ENCODE measurements at places on chromosomes 12 and 14.
A peak's percentile ranks its signal among the peaks of the same experiment; 100 is the strongest.

GRCh38 chr14:39426605-39427004 lies 5.6 kb downstream of the FBXO33 start:
- peak; percentile 51 for DNase-seq

GRCh38 chr14:58667900-58668299 lies 30.1 kb downstream of the DACT1 start:
- DNase-seq = no peak

GRCh38 chr12:50545213-50545612 lies 40.4 kb downstream of the DIP2B start:
- DNase-seq = no peak

DNA sequence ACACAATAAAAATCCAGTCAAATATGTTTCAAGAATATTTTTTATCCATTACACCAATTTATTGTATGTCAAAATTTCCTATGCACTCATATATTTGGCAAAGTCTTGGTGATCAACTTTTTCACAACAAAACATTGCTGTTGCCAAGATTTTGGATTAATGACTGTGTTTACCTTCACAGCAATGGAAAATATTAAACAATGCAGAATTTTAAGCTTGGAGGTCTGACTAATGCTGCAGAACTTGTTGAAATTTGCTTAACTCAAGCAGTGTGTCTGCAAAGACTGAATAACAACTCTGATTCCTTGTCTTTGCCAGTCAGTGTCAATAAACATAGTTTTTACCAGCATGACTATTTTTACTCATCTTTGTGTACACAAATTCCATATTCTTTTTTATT lies 336.4 kb downstream of the CCER1 start:
- no peak for DNase-seq

DNA sequence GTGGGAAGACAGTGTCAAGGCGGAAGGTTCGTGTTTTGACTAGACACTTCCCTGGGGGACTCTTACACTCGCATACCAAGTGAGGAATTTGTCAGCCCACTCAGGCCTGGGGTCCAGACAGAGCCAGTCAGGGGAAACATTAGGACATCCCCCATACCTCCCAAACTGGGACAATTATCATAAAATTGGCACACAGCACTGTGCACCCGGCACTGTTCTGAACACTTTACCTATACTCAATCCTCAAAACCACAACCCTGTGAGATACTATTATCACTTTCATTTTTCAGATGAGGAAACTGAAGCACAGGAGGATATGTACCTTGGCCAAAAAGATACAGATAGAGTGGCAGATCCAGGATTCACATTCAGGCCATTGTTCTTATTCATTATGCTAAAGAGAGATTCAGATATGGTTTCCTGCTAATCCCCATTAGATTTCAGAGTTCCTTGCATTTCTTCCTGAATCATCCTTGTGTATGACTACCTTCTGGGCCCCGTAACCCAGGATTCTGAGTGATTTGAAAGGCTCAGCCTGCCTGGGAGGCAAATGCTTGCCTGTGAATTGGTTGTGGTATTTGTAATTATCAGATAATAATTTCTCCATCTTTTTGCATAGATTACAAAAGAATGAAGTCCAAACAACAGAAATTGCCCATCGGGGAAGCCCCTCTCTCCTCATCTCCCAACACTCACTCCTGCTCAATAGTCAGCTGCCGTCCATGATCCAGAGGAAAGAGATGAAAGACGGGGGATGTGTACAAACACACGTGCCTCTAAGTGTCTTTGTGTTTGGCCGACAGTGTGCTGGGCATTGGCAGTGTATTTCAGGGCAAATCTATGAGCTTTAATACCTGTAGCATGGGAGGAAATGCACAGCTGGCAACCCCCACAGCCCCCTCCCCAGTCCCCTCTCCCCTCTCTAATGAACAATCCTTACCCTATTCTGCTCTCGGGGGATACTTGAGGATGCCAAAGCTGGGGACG lies 4.6 kb downstream of the TAC3 start:
- DNase-seq = no peak

DNA sequence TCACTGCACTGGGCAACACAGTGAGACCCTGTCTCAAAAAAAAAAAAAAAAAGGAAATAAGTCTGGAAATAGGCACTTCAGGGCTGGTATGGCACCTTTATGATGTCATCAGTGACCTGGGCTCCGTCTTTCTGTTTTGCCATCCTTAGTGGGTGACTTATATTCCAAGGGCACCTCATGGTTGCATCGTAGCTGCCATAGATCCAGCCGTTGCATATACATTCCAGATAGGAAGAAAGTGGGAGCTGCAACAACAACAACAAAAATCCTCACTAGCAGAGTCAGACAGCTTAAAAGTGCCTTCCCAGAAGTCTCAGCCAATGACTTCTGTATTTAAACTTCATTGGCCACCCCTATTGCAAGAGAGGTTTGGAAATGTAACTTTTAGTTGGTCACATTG lies 26.4 kb downstream of the MYL2 start:
- no peak for DNase-seq

DNA sequence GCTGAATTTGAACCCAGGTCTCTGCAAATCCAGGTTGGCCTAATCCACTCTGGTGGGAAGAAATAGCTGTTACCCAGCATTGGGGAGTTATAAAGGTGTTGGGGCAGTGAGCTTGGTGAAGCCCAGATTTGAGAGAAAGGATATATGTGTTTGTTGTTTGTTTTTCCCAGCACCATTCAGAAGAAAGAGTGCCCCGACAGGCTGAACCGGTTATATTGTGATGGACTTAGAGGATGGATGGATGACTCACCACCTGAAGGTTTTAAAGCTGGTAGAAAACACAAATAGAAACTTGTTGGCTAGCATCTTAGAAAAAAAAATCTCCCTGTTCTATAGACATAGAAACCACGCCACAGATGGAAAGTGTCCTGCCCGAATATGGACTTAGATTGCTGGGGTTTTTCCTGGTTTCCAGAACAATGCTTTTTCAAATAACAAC lies 404.6 kb downstream of the MED13L start:
- no peak for DNase-seq

DNA sequence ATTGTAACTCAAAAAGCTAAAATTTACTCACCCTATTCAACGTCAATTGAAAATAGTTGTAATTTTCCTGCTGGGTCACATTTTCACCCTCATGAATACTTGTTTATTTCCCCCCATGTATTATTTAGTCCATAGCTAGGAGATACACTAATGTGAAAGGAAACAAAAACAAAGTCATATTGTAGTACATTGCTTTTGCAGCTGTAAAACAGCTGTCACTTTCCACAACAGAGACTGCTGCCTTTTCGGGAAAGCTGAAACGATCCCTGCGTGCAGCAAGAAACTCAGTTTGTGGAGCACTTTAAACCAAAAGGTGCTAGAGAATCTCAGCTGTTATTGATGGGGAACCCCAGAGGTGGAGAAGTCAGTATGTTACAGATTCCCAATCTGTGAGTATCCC lies 4.3 kb downstream of the RACGAP1 start:
- DNase-seq = no peak

DNA sequence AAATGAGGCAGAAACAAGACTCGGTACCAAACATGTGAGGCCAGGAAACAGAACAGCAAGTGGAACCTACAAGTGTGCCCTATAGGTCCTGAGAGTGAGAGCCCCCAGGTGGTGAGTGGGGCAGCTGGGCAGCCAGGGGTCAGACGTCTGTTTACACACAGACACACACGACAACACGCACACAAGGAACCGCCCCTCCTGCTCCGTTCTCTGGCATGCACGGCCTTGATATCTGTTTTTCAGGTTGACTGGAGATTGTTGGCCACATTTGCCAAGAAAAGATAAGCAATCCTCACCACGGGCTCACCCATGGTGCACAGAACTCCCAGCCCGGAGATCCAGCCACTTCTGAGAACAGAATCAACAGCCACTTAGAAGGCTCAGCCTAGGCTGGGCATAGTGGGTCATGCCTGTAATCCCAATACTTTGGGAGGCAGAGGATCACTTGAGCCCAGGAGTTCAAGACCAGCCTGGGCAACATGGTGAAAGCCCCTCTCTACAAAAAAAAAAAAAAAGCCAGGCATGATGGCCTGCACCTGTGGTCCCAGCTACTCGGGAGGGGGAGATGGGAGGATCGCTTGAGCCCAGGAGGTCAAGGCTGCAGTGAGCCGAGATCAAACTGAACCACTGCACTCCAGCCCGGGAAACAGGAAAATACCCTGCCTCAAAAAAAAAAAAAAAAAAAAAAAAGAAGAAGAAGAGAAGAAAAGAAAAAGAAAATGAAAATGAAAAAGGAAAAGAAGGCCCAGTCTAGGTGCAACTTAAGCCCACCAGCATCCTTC lies 19.4 kb upstream of the EIF5 start:
- DNase-seq = no peak

DNA sequence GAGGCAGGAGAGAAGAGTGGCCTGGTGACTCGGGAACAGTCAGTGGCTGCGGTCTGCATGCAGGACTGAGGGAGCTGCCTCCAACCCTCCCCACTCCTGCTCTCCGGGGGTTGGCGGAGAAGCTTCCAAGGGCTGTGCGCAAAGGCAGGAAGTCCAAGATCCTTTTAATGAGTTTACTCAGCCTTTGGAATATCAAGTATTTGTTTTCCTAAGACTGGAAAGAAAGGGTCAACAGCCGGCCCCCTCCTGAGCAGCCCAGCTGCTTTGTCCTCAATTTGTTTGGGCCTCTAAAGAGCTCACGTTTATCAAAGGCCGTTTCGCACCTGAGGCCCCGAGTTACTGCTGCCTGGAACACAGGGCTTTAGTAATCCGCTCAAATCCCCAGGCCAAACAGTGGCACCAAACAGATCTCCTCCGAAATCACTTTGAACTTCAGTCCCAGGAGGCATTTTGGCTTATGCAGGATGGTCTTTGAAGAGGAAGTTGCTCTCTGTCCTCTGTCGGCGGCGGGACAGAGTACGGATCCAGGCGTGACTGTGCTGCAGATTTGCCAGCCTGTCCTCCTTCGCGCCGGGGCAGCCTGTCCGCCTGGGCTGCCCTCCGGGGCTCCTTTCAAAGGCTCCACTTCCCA lies 117.2 kb upstream of the FZD10 start:
- DNase-seq = no peak

GRCh38 chr14:77319422-77319821 lies 1.3 kb downstream of the POMT2 start:
- no peak for DNase-seq

- no peak for DNase-seq
Measured at GRCh38 chr14:51334566-51334965, 94.5 kb downstream of the TMX1 start.

DNA sequence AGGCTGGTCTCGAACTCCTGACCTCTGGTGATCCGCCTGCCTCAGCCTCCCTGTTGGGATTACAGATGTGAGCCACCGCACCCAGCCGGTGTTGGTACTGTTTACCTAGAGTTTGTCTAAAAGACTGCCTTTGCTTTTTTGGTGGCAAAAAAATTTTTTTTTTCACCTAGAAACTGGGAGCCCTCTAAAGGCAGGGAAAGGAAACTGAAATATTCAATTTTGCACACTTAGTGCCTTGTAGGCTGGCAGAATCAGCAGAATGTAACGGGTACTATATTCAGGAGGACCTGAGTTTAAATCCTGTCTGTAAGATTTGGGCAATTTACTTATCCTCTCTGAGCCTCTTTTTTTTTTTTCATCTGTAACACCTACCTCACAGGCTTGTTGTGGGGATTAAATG lies 43.6 kb downstream of the PAPLN start:
- no peak for DNase-seq

- peak; percentile 79 for DNase-seq
Measured at GRCh38 chr12:57127726-57128518, at the start of gene LRP1. Gene LRP1 (plus strand): TSS chr12:57128483. CDS start chr12:57128965, 482 bp downstream.

- DNase-seq = no peak
Measured at GRCh38 chr14:99188731-99189191, 83.2 kb downstream of the BCL11B start.

DNA sequence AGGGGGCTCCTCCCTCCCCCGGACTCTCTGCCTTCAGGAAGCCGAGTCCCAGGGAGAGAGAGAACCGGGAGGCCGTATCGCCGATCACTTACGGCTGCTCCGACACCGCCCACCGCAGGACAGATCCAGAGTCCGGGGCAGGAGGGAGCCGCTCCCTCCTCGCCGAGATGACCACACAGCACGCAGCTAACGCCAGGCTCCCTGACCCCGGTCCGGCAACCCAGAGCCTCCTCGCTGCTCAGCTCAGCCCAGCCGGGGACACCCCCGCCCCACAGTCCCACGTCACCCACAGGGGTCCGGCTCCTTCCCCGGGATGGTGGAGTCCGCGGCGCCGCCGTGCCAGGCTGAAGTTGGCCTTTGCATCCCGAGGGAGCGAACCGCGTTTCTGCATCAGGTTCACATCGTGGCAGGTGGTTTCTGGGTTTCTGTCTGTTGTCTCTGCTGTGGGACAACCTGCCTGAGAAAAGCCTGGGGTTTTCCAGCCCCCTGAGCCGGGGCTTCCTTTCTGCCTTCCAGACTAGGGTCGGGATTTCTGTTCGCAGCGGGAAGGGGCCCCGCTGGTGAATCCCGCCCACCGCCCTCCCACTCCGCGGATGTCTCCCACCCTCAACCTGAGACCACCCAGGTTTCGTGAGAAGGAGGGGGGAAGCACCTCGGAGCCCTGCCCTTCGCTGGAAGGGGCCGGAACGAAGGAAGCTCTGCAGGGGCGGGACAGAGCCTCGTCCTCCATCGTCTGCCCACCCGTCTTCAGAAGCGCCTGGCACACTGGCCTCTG lies 61.2 kb downstream of the NOC4L start:
- DNase-seq = no peak

GRCh38 chr14:73680821-73681220 lies 33.4 kb downstream of the PNMA1 start:
- no peak for DNase-seq

DNA sequence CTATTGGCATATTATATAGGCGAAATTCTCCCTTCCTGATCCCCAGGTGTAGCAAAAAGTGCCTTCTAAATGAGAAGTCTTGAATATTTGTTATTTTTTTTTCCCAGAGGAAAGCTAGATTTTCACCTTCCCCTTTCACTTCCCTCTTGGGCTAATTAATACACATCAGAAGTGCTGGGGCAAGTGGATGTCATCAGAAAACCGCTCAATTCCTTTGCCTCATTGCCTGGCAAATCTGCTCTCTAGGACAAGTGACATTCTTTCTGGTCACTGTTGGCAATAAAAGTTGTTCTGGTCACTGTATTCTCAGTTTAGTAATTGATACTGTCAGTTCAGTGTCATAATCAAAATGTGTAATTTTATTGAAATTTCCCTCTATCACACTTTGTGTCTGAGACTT lies 174.5 kb downstream of the ETNK1 start:
- DNase-seq = no peak

DNA sequence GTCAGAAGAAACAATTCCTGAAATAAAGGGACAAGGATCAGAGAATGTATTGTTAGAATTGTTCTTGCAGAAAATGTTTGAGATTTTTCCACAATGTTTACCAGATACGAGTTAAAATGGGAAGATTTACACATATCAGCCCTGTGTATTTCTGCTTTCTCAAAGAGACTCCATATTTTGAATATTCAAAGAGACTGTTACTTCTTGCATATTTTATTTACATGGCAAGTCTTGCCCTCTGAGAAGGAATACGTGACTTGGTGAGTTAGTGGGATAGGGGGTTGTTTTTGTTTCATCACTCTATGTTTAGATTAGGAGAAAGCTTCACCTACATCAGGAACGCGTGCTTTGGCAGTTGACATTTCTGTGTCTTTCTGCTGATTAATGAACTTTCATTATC lies 56.1 kb upstream of the ZDHHC17 start:
- DNase-seq = no peak

GRCh38 chr14:61103541-61104339 lies 122.7 kb downstream of the SLC38A6 start:
- peak; percentile 21 for DNase-seq

All from SK-MEL-5 (cell line).